Stimulated activated CD4-positive, alpha-beta T cell treated with anti-CD3 and anti-CD28 coated beads, TNF-alpha, amount 100 ng/mL, for 48 hours (primary cell): ENCODE measurements at places on chromosomes 11 and 22.

- no peak for DNase-seq
Observed at GRCh38 chr11:124938970-124939369, 3.1 kb upstream of the HEPACAM start.

GRCh38 chr11:92790926-92791616 is 178.4 kb upstream of the MTNR1B start:
- DNase-seq: no peak

DNA sequence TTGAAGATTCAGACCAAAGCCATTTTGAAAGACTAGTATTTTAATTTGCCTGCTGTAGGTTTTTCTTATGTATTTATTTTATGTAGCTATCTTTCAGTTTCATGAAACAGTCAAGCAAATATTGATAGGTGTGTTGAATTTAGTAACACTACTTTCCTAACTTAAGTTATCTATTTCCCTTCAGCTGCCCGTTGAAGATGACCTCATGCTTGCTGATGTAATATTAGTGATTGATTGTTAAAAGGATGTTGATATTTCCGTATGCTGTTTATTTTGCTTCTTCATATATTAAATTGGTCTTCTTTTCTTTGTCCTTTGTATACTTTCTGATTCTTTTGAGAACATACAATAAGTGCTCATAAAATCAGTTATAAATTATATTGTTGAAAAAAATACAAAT is 86.8 kb upstream of the CHORDC1 start:
- no peak for DNase-seq

DNA sequence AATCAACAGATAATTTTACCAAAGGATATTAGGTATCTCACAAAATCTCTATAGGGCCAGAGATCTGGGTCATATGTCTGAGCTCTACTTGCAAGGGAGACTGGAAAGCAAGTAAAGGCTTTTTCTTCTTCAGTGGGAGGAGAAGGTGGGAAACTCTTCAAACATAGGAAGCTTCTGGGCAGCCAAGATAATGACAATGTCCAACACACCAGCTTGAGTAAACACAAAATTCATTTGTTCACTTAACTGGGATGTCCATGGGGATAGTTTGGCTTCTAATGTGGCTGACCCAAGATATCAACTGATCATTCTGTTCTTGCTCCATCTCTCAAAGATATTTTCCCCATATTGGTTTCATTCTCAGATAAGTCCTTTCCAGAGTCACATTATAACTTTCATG is 37.4 kb downstream of the OR2AT4 start:
- DNase-seq: no peak

GRCh38 chr11:67354075-67355022 is 1.0 kb upstream of the POLD4 start:
- DNase-seq: no peak

DNA sequence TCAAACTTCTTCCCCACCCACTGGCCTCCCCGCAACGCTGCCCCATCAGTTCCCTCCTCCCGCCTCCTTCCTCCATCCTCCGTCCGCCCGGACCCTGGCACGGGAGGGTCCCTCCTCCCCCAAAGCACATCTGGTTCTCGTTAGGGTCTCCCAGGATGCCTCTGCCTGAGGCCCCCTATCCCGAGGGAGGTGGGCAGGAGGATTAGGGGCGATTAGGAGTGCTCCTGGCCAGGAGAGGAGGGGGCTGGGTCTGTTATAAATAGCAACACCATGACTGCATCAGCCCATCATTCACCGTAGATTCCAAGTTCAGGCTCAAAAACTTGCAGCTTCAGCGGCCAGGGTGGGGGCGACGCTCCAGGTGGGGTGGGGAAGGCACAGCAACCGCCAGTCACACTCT is 10.4 kb downstream of the MYRF start:
- DNase-seq: no peak

DNA sequence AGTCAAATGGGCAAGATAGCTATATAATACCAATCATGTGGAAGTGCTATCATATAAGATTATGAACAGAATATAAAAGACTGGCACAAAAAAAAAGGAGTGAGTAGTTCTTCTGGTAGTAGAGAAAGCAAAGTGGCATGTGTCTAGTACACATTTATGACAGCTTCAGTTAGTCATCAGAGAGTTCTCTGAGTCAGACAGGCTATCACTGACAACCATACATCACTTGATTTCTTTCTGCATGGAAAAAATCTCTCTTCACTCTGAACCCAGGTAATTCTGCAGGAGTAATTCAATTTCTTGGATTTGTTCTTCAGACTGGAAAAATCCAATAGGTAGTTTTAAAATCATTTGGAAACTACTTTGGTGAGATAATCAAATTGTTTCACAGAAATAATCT is 286.8 kb upstream of the ANO3 start:
- DNase-seq: no peak

DNA sequence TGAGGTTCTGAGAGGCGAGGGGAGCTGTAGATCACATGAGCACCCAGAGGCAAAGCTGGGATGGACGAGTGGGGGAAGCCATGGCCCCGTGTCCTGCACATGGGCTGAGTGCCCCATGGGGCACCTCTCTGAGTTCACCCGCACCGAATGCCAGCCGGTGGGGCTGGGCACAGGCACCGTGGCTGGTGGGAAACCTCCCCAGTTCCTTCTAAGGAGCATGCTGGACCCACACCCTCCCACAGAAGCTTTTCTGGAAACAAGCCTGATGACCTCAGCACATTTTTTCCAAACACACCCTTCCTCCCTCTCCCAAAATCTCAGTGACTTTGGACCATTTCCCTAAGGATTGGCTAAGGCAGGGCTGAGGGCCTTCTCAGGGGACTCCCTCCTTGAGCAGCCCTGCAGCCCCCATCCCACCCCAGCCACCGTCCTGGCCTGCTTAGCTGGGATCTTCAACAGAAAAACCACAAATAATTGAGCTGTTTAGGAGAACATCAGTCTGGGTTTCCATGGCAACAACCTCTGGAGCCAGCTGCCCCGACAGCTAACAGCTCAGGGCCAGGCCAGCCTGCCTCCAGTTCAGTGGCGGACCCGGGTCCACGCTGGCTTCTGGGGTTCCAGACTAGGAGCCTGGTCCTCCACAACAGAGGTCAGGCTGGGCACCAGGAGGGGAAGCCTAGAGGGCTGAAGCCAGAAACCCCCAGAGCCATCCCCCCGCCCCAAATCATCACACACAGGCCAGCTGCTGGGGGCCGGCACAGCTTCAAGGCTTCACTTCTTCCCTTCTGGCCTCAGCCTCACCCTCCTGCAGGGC is 18.1 kb upstream of the LINC01488 start:
- DNase-seq: no peak

- DNase-seq: no peak
Observed at GRCh38 chr11:10490032-10490397, 35.0 kb downstream of the AMPD3 start.

DNA sequence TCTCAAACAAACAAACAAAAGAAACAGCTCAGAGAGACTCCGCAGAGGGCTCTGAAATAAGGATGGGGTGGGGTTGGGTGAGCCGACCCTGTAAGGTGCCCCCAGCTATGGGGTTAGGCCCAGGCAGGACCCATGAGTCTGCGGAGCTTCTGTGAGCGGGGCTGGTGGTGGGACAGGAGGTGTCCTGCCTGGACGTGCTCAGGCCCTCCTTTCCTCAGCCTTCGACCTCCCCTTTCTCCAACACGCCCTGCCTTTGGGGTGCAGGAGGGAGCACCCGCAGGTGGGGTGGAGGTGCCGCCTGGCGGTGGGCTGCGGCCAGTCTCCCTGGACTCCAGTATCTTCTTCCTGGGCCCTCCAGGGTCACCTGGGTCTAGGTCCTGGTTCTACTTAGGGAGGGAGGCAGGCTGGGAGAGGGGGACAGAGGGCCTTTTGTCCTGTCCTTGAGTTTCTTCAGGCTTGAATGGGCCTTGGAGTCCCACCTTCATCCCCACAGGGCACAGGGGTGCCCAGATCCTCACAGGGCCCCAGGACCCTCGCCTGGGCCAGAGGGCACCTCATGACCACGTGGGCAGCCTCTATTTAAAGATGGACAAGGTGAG is 12.3 kb downstream of the PRR33 start:
- no peak for DNase-seq

GRCh38 chr11:65134240-65134951 is at the start of gene SYVN1:
Gene SYVN1, minus strand, starts transcription at chr11:65134519. Its CDS starts 918 bp downstream, at chr11:65133601.
- DNase-seq: peak; percentile 81

DNA sequence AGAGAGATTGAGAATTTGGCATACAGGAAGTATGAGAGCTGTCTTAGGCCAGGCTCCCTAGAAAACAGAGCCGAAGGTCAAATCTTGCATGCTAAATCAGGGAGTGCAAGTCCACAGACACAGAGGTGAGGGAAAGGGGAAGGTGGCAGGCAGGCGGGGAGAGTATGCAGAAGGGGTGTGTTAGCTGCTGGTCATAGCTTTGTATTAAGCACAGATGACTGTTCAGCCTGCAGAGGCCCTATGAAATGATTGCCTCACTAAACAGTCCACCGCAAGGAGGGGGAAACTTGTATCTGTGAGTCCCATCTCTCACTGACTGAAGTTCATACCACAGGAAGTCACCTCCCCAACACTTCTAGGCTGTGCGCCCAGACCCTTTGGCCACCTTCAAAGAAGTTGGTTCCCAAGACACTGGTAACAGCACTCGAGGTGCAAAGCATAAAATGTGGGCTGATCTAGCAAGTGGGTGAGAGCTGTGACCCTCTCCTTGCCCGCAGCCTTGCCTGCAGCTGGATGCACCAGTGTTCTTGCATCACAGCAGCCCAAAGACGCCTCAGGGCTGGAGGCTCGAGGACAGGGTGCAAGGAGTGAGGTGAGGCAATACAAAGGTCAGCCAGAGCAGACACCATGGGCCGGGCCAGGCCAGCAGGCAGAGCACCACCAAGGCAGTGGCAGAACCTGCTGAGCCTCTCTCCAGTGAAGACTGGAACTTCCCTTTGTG is 115.3 kb upstream of the TBCEL start:
- DNase-seq: no peak

DNA sequence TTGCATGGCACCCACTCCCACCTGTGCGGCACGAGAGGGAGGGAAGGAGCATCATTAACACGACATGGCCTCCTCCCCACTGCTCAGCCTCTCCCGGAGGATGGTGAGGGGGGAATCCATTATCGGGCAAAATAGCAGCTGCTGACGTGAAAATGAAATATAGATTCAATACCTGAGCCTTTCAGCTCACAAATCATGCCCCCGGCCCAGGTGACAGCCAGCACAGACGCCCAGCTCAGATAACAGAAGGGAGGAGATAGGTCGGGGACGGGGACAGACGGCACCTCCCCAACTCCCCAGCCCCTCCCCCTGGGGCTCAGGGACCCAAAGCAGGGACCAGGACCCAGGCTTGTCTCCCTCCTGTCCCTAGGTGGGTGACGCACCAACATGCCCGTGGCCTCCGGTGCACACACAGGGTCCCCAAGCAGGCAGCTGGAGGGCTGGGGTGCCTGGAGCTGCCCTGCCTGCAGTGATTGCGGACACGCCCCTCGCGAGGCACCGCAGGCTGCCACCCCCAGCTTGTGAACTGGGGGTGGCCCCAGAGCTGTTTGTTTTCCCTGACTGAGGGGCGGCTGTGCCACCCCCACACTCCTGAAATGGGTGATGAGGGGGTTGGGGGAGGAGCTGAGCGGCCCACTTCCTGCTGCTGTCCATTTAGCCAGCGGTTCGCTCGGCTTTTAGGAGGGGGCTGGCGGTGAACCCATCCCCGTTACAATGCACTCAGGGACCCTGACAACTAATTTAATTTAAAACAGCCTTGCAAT is 31.7 kb downstream of the FLRT1 start:
- no peak for DNase-seq

DNA sequence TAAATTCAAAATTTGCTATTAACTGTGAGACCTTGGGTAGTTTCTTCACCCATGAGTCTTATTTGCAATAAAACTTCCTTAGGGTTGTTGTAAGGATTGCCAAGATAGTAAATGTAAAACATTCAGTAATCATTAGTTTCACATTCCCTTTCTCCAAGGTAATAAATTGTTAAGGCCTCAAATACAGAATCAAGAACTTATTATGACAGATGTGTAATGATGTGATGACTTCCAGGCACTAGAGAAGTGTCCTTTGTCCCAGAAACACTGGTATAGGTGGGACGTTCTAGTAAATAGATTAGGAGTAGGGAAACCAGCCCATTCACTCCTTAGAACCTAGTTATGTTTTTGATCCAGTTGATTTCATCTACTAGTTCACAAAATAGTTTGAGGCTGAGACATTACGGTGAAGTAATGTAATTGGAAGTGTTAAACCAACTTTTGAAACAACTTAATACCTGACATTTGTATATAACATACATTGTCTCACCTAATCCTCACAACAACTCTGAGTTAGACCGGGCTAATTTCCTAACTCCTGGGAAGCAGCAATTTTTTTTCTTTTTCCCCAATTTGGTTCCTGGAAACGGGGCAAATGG is 25.5 kb downstream of the CTNND1 start:
- DNase-seq: no peak

GRCh38 chr11:8544807-8545206 is 49.2 kb downstream of the STK33 start:
- DNase-seq: no peak

GRCh38 chr11:109350091-109350490 is 71.9 kb upstream of the C11orf87 start:
- no peak for DNase-seq

DNA sequence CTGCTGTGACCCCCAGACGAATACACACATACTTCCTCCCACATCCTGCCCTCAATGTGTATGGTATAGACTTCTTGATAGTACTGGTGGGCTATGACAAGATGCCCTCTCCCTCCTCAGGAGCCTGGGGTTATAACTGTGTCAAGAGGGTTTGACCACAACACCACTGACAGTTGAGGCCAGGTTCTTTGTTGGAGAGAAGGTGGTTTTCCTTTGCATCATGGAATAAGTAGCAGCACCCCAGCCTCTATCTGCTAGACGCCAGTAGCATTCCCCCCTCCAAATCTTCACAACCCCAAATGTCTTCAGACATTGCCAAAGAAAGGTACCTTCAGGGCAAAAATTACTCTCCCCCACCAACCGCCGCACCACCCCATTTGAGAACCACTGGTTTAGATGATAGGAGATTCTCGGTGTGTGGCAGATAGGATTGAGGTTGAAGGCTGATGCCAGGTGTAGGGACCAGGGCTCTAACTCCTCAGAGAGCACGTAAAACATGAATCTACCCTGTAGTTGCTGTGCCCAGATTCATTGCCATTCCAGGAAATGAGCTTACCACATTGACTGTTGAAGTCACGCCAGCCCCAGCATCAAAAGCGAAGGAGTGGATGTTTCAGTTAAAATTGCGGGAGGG is 5.5 kb upstream of the MYO18B start:
- DNase-seq: no peak

GRCh38 chr11:4647766-4648165 is 4.0 kb downstream of the OR51E1 start:
- DNase-seq: no peak

- no peak for DNase-seq
Observed at GRCh38 chr11:19594326-19594725, 118.3 kb upstream of the NAV2 start.

GRCh38 chr22:37079668-37080171 is 28.2 kb downstream of the KCTD17 start:
- DNase-seq: peak; percentile 66

DNA sequence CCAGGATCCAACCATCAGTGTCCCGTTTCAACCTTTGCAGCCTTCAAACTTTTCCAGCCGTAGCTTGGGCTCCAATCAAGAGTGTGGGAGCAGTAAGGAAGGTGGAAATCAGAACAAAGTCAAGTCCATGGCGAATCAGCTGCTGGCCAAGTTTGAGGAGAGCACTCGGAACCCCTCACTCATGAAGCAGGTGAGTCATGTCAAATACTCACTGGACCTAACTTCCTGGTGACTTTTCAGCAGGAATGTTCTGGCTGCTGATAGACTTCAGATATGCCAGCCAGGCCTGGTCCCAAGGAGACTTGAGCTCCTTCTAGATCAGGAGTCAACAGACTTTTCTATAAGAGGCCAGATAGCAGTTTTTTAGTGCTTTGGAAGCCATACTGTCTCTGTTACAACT is 129.0 kb downstream of the MICAL2 start:
- no peak for DNase-seq
